Esophagus squamous epithelium (tissue), 5 donors: ENCODE measurements at places on chromosomes 16 and 17.

DNA sequence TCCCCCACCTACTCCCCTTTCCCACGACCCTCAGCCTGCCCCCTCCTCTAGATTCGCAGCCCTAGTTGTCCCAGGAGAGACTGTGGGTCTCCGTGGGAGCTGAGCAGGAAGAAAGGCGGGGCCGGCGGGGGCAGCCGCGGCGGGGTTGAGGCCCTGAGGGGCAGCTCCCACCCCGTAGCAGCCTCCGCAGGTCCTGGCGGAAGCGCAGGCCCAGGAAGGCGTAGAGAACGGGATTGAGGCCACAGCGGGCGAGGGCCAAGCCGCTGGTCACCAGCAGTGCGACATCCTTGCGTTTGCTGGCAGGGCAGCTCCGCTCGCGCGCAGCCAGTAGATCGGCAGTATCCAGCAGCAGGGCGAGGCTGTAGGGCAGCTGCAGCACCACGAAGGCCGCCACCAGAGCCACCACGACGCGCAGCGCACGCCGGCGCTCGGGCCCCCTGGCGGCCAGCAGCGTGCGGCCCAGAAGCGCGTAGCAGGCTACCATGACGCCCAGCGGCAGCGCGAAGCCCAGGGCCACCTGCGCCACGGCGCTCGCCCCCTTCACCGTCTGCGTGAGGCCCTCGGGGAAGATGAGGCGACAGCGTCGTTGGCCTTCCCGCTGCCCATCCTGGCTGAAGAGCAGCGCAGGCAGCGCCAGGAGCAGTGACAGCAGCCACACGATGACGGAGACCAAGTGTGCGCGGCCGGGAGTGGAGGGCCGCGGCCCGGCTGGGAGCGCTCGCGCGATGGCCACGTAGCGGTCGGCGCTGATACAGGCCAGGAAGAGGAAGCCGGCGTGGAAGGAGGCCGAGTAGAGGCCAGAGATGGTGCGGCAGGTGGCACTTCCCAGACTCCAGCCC lies 1.9 kb downstream of the CCR10 start:
- no peak for DNase-seq

GRCh38 chr17:81412490-81413093 lies 17.3 kb downstream of the BAHCC1 start:
- no peak for DNase-seq

- DNase-seq = no peak
Observed at GRCh38 chr16:31071861-31072260, 2.2 kb downstream of the ZNF668 start.

GRCh38 chr17:54784305-54784704 lies 116.3 kb upstream of the TOM1L1 start:
- no peak for DNase-seq

DNA sequence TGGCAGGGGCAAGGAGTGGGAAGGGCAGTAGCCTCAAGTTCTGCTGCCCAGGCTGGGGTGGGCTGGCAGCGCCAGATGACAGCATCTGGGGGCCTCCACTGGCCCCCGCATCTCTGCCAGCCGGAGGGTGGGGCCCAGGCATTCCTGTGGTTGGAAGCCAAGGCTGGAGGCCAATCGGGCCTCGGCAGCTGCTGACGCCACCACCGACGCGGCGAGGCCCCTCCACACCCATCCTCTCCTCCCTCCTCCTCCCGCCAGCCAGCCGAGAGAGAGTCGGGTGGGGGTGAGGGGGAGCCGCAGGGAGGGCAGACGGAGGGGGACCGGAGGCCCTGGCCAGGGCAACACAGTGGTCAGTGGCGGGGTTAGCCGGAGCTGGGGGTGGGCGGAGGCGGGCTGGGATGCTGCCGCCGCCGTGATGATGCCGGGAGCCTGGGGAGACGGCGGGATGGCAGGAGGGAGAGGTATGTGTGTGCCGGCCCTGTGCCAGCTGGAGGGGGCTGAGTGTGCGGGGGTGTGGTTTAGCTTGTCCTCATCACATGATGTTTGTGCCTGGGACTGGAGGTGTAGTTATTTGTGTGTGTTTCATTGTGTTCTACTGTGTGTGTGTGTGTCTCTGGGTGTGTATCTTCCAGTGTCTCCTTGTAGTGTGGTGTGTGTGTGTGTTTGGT lies 36.6 kb downstream of the ARHGAP23 start:
- DNase-seq = no peak

GRCh38 chr16:84479716-84480450 lies 24.6 kb downstream of the MEAK7 start:
- DNase-seq = no peak

GRCh38 chr16:12740986-12741610 lies 62.6 kb downstream of the CPPED1 start:
- DNase-seq = no peak

GRCh38 chr16:4880006-4880580 lies 32.8 kb downstream of the UBN1 start:
- no peak for DNase-seq

DNA sequence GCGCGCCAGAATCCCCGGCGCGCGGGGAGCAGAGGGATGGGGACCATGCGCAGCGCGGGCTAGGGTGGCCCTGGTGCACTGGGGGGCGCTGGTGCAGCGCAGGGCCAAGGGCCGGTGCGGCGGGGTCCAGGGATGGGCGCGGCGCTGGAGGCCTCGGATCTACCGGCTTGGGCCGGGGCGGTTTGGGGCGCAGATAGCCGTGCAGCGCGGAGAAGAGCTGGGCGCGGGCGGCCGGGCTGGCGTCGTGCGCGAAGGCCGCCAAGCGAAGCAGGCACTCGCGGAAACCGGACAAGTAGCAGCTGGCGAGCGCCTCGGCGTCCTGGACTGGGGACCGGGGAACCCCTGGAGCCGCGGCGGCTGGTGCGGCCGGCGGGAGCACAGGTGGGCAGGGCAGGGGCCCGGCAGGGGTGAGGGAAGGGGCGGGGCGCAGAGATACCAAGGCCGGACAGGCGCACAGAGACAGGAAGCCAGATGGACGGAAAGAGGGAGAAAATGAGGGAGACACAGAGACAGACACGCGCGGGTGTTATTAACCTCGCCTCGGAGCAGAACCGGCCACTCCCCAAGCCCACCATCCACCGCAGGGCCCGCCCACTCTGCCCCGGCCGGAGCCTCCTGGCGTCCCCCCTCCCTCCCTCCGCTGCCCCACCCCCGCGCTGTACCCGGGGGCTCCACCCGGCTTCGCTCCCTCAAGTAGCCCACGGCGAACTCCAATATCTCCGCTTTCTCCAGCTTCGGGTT lies 2.1 kb downstream of the HES7 start:
- DNase-seq = no peak

GRCh38 chr17:40181205-40181604 lies 3.9 kb downstream of the RAPGEFL1 start:
- no peak for DNase-seq

GRCh38 chr17:66834919-66835454 lies at the start of gene CACNG5:
CACNG5 (plus strand) TSS chr17:66835117; CDS start chr17:66877333, 42,216 bp downstream.
- no peak for DNase-seq

DNA sequence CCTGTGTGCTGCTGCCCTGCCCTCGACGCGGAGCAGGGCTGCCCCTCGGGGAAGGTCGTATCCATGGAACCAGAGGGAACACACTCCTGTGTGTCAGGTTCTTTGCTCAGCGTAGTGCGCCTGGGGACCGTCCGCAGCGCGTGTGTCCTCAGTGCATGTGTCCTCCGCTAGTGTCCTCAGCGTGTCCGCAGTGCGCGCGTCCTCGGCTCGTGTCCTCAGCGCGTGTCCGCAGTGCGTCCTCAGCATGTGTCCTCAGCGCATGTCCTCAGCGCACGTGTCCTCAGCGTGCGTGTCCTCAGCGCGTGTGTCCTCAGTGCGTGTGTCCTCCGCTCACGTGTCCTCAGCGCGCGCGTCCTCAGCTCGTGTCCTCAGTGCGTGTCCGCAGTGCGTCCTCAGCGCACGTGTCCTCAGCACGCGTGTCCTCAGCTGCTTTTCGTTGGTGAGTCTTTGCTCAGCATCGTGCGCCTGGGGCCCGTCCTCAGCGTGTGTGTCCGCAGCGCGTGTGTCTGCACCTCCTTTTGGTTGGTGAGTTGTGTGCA lies 59.2 kb upstream of the ZNF750 start:
- no peak for DNase-seq

GRCh38 chr17:31687505-31688126 lies 171.4 kb downstream of the COPRS start:
- no peak for DNase-seq

GRCh38 chr16:57042157-57043111 lies 49.9 kb upstream of the CPNE2 start:
- DNase-seq = no peak
